ENCODE measurements at places on chromosomes 6 and 20. TPM values are rescaled to one million over a fixed set of nuclear protein-coding genes. Genes with fewer than 3 reads are reported as not detected.

SLC35B3 gene
- 16.7 TPM for total RNA-seq

CCHCR1 gene
- total RNA-seq, result 60.6 TPM

CCN2 gene
- total RNA-seq, result 20.2 TPM

FAM50B gene
- 14.3 TPM for total RNA-seq

C20orf144 gene
- total RNA-seq, result 0.20 TPM

FAM217A gene
- not detected for total RNA-seq

MYL9 gene
- total RNA-seq, result 13.3 TPM

MDFI gene
- total RNA-seq, result 22.6 TPM

FAM209B gene
- not detected for total RNA-seq

ZNFX1 gene
- total RNA-seq, result 24.1 TPM

OR5V1 gene
- total RNA-seq, result not detected

TFAP2C gene
- total RNA-seq, result 34.8 TPM

ARFGEF3 gene
- total RNA-seq, result 10.0 TPM

SLC35D3 gene
- total RNA-seq, result not detected
